Mucosa of descending colon (tissue), 3 donors: ENCODE measurements at places on chromosomes 7 and 10. TPM values are rescaled to one million over a fixed set of nuclear protein-coding genes. Genes with fewer than 3 reads are reported as not detected.

MYO3A gene
- 0.29 TPM for total RNA-seq

GRCh38 chr10:21084700-21085099 is 187.6 kb upstream of the NEBL start:
- no peak for DNase-seq

- no peak for DNase-seq
Observed at GRCh38 chr10:126126023-126126422, 229.7 kb downstream of the FANK1 start.

SAMD9 gene
- 22.6 TPM for total RNA-seq

PPP1R17 gene
- total RNA-seq, result not detected

DNA sequence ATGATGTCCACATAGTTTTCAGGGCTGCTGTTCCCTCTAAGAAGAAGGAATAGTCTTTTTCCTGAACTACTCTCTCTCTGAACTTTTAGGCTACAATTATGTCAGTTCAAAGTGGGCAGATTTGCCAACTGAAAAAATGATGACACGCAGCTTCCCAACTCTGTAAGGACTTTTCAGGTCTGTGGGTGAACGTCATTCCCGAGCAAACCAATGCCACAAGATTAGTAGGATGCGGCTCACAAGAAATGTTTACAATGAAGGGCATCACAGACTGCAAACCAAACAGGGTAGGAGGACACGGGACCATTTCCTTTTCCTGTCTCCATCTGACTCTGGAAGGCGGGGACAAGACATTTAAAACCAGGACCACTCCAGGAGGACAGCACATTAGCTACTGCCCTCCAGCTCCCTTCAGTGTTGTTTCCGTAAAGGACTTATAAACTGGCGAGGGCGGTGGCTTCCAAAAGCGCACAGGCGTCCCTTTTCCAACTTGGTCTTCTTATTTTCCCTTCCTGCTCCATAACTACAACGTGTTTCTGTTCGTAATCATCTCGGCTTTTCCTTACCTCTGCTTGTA is 539 bp upstream of the MKLN1 start:
- DNase-seq, result no peak

SYPL1 gene
- total RNA-seq, result 80.8 TPM

DNA sequence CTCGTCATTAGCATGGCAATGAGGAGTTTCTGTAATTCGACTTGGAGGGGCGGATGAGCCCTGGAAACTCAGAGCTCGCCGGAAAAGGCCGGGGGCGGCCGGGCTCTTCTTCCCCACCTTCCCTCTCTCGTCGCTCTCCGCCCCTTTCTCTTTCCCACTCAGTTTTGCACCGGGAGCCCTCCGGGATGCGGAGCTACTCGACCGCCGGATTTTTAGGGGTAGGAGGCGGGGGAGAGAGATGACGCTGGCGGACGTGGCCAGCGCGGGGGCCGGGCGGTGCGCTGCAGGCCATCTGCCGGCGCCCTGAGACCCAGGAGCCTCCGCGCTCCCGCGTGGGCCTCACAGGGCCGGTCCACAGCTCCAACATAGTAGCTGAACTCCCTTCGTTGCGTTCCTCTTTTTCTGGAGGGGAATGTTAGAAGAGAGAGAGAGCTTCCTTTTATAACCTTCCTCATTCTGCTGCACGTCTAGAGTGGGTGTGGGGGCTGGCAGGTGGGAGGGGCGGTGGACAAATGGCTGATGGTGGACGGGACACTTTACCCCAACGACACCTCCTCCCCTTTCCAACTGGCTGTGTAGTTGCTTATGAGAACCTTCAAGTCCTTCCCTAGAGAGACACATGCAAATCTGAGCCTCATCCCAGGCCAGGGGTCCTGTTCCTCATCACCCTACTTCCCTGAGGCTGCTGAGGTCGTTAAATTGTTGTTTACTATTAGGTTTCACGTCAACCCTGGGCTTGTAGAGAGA is 1.1 kb upstream of the HOXA1 start:
- peak; percentile 64 for DNase-seq

DNA sequence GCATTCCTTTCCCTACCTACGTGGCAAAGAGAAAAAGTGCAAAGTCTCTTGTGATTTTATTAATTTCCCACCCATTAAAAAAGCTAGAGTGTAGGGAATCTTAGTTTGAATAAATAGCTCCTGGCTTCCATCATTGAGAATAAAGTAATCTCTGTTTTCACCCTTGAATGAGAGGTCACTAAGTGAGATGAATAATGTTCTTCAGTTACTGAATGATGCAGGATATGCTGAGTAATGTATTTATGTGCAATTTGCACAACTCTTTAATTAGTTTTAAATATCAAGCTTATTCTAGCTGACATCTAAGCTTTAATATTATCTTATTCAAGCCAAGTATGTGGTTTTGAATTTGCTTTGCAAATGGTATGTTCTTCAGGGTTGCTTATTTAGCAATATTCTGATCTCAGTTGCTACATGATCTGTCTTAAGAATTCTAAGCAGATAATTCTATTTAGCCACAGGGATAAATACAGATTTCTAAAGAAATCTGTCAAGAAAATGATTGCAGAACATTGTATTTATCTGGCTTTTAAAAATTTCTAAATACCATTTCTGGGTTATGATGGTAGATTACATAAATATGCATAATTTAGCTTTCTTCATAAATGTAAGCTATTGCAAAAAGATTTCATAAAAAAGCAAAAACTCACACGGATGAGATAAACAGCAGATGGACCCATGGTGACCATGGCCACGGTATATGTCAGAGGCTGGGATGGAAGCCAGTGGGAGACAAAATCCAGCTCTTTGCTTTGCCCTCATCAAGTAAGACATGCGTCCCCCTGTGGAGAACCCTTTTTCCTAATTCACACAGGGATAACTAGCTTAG is 141.0 kb downstream of the MACC1 start:
- no peak for DNase-seq

SDK1 gene
- 4.2 TPM for total RNA-seq

CALHM2 gene
- total RNA-seq, result 5.8 TPM

- no peak for DNase-seq
Observed at GRCh38 chr7:11818281-11818680, 13.7 kb downstream of the THSD7A start.

GRCh38 chr10:15901889-15902288 is 41.6 kb upstream of the MINDY3 start:
- DNase-seq, result no peak

TWIST1 gene
- not detected for total RNA-seq

- DNase-seq, result no peak
Observed at GRCh38 chr7:2016761-2017480, 215.8 kb downstream of the MAD1L1 start.

MACC1 gene
- total RNA-seq, result 9.8 TPM

- no peak for DNase-seq
Observed at GRCh38 chr7:36565792-36566356, 158.4 kb downstream of the AOAH start.

- DNase-seq, result no peak
Observed at GRCh38 chr7:29588900-29589696, 25.5 kb downstream of the PRR15 start.

ZNF518A gene
- total RNA-seq, result 52.2 TPM

DNA sequence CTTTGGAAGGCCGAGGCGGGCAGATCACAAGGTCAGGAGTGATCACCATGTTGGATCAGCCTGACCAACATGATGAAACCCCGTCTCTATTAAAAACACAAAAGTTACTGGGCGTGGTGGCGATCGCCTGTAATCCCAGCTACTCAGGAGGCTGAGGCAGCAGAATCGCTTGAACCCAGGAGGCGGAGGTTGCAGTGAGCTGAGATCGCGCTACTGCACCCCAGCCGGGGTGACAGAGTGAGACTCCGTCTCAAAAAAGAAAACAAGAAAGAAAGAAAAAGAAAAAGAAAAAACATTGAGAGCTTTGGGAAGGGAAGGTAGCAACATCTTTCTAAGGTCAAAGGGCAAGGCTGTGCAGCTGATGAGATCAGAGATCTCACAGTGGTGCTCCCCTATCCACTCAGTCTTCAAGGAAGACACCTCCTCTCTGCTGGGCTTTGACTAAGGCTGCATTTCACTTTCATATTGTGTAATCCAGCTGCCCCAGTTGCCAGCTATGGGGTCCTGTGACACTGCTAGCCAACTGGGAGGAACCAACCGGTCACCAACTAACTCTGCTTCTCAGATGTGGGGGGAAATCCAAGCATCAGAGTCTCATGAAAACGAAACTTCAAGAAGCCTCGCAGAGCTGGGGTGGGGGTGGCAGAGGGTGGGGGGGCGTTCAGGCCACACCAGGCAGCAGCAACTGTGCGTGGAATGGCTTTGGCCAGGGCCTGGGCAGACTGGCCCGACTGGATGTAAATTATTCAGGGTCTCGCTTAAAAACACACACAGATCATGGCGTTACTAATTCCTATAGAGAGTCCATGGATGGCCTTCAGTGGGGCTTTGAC is 1.5 kb downstream of the IL15RA start:
- DNase-seq, result peak; percentile 66

GRCh38 chr10:77756319-77757232 is 119.0 kb upstream of the KCNMA1 start:
- peak; percentile 35 for DNase-seq

ERV3-1 gene
- total RNA-seq, result 13.5 TPM

ASZ1 gene
- not detected for total RNA-seq

TSPAN12 gene
- total RNA-seq, result 43.4 TPM

ANXA8 gene
- not detected for total RNA-seq
